ENCODE measurements at places on chromosomes 5 and 9. TPM values are rescaled to one million over a fixed set of nuclear protein-coding genes. Genes with fewer than 3 reads are reported as not detected.

PAPPA gene
- total RNA-seq, result 7.0 TPM

GMCL2 gene
- not detected for total RNA-seq

IFNA2 gene
- not detected for total RNA-seq

BBLN gene
- total RNA-seq, result 58.0 TPM

LURAP1L gene
- 3.4 TPM for total RNA-seq

All from right cardiac atrium (tissue), 5 donors.